Stimulated activated CD4-positive, alpha-beta T cell treated with anti-CD3 and anti-CD28 coated beads, TNF-alpha, amount 100 ng/mL, for 1 hour (primary cell): ENCODE measurements at places on chromosomes 12 and 14.

DNA sequence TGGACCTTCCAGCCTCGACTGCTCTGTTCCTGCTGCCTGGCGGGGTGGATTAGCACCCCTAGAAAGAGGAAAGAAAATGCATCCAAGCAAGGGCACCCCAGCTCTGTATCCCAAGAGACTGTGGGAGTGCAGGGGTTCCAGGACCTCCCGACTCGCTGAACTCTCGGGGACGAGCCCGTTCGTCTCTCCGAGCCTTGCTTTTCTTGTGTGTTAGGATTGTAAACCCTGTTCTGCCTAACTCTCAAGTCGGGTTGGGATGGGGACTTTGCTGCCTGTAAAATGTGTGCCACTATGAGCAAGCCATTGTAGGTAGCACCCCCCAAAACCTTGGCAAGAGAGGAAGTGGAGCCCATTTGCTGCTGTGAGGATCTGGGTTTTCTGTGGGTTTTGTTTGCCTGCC lies 73.2 kb upstream of the VRK1 start:
- no peak for DNase-seq

- no peak for DNase-seq
These were observed 311.7 kb downstream of the ACSS3 start for GRCh38 chr12:81389550-81390099.

DNA sequence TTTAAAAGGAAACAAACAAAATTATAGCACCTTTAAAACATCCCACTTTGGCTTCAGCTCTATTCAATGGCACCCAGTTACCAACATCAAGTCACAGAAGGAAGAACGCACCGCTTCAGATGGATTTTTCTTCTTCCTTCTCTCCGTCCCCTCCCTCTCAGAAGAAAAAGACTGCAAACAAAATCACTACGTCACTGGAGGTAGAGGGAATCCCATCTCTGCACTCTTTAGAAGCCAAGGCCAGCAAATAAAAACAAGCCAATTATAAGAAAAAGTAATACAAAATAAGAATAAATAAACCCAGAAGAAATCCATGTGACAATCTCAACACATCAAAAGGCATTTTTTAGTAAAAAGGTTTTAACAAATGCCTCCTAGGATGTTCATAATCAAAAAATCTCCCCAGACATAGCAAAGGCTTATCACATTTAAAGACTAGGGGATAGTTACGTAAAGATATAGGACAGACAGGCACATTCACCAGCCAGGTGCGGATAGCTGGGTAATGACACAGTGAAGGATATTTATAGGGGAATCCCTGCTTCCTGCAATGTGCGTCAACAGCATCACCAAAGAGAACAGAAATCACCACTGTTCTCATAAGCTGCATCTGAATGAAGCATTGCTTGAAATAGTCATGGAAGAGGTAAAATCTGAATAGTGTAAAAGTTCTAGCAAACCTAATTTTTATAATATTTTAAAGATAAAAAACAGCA lies 89.4 kb downstream of the R3HDM2 start:
- no peak for DNase-seq

DNA sequence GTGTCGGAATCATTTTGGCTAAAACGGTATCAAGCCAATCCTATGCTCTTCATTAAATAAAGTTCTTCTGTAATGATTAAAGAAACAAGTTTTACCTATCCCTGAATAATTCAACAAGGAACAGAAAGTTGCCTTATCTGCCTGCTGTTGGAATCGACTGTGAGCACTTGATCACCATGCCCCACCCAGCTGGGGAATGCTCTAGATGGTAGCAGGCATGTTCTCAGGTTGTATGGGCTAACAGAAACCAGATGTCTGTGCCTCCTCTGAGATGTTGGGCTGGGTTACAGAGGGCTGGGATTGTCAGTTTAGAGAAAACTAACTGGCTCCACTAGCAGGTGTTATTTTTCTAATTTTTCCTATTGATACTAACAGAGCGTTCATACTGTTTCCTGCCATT lies 28.9 kb downstream of the RTRAF start:
- no peak for DNase-seq

DNA sequence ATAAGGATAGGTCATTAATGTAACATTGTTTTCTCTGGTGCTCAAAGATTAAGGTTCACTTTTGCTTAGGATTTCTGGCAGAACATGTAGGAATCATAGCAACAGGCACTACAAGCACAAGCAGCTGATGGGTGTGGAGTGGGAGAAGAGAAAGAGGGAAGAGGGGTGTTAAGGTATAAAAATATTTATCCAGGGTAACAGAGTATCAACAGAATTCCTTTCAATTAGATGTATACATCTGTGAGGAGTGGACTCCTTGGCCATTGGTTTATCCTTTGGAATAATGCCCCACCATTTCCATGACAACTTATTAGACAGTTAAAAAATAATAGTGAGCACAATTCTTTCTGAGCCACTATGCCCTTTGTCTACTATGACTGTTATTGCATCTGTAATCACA lies 388.3 kb upstream of the DDHD1 start:
- no peak for DNase-seq

DNA sequence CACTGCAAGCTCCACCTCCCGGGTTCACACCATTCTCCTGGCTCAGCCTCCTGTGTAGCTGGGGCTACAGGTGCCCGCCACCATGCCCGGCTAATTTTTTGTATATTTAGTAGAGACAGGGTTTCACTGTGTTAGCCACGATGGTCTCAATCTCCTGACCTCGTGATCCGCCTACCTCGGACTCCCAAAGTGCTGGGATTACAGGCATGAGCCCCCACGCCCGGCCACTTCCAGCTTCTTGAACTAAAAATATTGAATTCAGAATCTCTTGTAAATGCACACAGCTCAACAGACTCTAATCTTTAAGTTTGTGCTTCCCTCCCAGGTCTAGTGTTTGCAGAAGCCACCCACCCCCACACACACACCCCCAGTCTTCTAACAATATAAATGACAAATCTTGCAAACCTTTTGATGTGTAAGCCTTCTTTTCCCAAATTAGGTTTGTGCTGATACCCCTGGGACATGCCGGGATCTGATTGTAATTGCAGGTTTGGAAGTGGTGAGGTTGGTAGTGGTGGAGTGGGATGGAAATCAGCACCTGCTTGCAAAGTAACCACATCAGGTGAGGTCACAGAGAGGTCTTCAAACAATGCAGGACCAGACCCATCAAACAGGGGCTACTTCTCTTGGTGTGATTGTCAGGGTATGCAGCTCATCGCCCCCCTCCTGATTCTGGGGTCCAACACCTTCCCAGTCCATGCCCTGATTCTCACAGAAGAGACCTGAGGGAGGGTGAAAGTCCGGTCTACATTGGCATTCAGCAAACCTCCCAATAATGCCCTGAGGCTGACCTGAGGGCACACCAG lies 51.4 kb upstream of the GPR132 start:
- no peak for DNase-seq
